ENCODE measurements at places on chromosomes 2 and 18.

GRCh38 chr2:121333834-121334558, 49.0 kb upstream of the TFCP2L1 start:
- no peak for DNase-seq

- DNase-seq = no peak
Measured at GRCh38 chr2:113171334-113172075, 2.3 kb upstream of the PSD4 start.

DNA sequence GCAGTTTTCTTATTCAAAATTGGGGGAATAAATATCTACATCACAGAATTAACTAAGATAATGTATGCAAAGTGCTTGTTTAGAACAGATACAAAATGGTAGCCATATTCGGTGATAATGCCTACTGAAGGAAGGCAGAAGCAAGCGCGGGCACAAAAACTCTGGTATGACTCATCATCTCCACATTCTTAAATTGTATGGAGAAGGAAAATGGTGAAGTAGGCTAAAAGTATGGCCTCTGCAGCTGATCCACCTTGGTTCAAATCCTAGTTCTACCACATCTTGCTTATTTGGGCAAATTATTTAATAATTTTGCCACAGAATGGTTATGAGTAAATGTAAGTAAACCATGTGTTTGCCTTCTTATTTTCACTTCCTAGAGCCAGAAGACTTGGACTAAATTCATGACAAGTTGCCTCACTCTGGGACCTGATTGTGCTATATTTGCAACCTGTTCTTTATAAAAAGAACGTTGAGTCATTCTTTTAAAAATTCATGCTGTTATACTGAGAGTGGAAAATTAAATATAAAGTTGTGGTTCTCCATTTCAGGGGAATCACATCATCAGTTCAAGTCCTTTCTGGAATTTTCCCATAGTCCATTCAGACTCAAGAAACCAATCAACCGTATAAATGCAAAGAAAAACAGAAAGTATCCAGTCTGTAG, 9.0 kb upstream of the CDK15 start:
- no peak for DNase-seq

- no peak for DNase-seq
Measured at GRCh38 chr2:177604271-177605065, 211.9 kb downstream of the AGPS start.

GRCh38 chr18:62759704-62760402, 44.5 kb downstream of the PHLPP1 start:
- DNase-seq = peak; percentile 75

GRCh38 chr18:27863780-27864430, 313.0 kb downstream of the CDH2 start:
- DNase-seq = no peak

- no peak for DNase-seq
Measured at GRCh38 chr2:111522231-111522768, 361.7 kb downstream of the ANAPC1 start.

- no peak for DNase-seq
Measured at GRCh38 chr2:234632527-234633391, 135.9 kb upstream of the ARL4C start.

- peak; percentile 53 for DNase-seq
Measured at GRCh38 chr2:209762563-209762962, 9.1 kb upstream of the UNC80 start.

- peak; percentile 71 for DNase-seq
Measured at GRCh38 chr2:145277922-145278321, 758.0 kb upstream of the ZEB2 start.
